ENCODE measurements at places on chromosomes 7 and 10. TPM values are rescaled to one million over a fixed set of nuclear protein-coding genes. Genes with fewer than 3 reads are reported as not detected.

Gene BICC1
- 2.2 TPM for total RNA-seq

Gene PODXL
- 22.1 TPM for total RNA-seq

Gene ZNF282
- total RNA-seq, result 34.5 TPM

Gene CACNB2
- 34.1 TPM for total RNA-seq
